ENCODE measurements at places on chromosomes 3 and 15.
A peak's percentile ranks its signal among the peaks of the same experiment; 100 is the strongest.

DNA sequence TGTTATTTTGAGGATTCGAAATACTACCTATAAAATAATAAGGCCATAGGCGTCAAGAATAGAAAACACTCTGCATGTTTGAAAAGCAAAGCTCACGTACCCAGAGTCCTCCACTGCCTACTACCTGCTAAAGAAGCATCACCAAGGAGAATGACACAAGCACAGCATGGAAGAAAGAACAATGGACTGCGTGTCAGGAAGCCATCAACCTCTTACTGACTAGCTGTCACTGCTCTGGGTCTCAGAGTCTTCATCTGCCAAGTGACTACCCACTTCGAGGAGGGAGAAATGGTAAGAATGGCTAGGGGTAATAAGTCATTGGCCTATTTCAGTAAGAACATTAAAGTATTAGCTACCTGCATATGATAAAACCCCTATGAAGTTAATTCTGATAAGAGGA lies 49.4 kb downstream of the CLASP2 start:
- DNase-seq = no peak

DNA sequence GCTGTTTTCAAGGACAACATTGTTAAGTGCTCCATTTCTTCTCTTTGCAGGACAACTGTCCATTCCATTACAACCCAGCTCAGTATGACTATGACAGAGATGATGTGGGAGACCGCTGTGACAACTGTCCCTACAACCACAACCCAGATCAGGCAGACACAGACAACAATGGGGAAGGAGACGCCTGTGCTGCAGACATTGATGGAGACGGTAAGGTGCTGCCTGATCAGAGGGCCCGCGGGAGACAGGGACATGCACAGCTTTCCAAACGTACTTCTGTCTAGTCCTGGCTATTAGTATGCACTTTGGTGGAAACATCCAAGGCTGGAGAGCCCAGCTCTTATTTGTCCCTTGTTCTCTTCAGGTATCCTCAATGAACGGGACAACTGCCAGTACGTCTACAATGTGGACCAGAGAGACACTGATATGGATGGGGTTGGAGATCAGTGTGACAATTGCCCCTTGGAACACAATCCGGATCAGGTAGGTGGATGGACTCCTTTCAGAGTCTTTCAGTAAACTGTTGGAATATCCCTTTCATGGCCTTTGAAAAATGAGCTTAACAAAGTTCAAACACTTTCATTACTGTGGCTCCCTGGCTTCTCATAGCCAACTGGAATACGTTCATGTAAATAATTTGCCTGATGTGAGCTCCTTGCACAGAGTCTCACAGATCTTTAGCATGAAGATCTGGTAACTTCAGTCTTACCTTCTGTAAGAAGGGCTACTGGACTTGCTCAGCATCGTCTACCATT lies 10.4 kb downstream of the THBS1 start:
- DNase-seq = no peak

DNA sequence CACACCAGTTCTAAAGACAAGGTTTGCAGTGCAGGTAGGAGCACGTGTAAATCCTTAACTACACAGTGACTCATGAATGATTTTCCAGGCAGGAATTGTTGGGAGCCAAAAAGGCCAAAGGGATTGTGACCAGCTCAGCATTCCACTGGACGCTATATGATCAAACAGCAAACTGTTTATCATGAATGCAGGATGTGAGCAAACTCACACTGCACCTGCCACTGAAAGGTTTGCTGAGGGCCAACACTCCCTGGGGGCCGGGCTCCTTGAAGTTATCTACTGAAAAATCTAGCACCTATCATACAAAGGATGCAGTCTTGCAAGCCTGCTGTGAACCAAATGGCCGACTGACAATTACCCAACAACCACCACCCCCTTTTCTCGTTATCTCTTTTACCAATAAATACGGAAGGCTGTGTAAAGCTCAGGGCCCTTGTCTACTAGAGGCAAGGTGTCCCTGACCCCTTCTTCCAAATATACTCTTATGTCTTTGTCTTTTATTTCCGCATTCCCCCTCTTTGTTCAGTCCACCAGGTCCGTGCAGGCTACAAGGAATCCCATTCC lies 11.5 kb upstream of the DNASE1L3 start:
- no peak for DNase-seq

- no peak for DNase-seq
These were observed 841 bp downstream of the POGLUT1 start for GRCh38 chr3:119469418-119470189.

- DNase-seq = no peak
These were observed 116.5 kb downstream of the SLC9A9 start for GRCh38 chr3:143731776-143732175.

DNA sequence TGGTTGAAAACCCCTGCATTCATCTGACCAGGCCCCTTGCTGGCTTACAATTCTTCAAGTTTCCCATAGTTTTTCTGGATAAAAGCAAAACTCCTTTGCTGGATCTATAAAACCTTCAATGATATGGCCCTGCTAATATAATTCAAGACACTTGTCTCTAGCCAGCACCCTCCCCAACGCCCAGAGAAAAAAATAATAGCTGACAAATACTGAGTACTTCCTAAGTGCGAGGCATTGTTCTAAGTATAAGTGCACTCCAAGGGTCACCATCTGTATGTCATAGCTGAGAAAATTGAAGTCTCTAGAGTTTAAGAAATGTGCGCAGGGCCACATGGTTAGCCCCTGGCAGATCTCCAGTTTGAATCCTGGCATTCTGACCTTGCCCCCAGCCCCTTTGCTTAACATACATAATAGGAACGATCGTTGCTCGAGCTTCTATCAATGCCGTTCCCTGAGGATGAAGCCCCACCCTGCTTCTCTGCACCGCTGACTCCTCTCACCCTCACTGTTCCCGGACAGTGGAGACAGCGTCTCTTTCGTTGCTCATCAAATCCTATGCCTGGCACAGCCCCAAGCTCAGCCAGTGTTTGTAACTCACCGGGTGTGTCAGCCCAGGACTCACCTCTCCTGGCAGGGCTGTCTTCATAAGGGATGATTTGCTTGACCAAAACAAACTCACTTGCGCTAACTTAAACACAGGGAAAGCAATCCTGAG lies 377.1 kb upstream of the PROK2 start:
- DNase-seq = no peak

GRCh38 chr15:68210821-68211655 lies 5.9 kb upstream of the CALML4 start:
- peak; percentile 25 for DNase-seq

DNA sequence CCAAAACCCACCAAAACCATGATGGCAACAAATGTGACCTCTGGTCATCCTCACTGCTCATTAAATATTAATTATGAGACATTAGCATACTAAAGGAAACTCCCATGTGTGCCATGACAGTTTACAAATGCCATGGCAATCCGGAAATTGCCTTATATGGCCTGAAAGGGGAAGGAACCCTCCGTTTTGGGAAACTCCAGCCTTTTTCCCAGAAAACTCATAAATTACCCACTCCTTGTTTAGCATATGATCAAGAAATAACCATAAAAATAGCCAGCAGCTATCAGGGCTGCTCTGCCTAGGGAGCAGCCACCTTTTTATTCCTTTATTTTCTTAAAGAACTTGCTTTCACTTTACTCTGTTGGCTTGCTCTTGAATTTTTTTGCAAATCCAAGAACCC lies 992.7 kb downstream of the NTRK3 start:
- DNase-seq = no peak

DNA sequence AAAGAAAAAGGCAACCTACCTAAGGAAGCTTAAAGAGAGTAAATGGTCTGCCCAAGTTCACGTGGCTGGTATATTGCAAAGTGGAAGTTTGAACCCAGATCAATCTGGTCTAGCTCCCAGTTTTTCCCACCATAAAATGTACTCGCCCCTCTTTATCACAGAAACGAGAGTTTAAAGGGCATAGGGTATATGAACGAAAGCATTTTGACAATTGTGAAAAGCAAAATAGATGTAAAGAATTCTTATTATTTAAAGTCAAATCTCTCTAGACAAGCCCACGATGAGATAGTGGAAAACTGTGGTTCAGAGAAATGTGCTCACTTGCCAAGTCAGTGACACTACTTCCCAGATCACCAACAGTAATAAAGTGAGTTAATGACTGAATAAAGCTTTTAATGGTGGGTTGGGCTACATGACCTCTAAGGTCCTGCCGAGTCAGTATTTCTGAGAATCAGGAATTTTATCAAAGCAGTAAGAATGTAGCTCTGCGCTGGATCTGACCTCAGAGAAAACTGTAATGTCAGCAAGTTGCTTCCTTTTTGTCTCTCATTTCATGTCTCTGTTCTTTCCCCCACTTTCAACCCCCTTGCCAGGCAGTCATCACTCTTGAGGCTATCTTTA lies 23.3 kb upstream of the NEO1 start:
- DNase-seq = no peak

GRCh38 chr3:160553827-160554226 lies 11.5 kb downstream of the KPNA4 start:
- no peak for DNase-seq

DNA sequence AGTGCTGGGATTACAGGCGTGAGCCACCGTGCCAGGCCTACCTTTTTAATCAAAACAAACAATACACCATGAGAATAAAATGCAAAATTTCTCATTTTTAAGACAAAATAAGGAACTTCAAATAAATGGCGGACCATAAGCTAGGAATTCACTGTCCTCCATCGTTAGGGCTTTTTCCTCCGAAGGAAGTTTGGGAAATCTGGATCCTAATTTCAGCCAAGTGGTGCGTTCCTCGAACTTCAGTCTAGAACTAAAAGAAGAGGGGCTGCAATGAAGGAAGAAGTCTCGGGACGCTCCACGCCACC lies 260 bp downstream of the EXD1 start:
- DNase-seq = no peak

DNA sequence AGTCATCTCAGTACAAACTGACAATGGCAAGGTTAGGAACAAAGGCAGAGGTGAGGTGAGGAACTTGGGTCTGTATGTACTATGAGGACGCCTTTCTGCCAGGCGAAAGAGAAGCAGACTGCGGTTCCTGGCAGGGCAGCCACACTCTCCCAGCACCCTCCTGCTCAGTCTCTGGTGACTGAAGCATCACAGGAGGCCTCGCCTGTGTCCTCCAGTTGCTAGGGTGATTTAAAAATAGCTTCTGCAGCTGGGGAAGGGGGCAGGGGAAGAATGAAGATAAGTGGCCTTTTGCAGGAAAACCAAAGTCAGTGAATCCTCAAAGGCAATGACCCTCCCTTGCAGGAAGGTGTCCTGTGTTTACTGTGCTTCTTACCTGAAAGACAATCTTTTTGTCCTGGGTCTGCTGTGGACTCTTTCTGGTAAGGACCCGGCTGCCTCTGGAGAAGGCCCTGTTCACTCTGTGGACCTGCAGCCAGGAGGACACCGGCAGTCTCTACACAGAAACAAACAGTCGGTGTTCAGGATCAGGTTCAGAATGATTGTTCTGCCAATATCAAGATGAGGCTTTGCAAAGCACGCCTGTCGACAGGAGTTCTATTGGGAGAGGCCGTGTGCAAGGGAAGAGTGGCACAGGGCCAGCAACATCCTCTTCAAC lies 65.7 kb upstream of the DGKG start:
- no peak for DNase-seq

- DNase-seq = no peak
These were observed 32.9 kb downstream of the TBC1D2B start for GRCh38 chr15:78044407-78045155.

GRCh38 chr3:158456114-158456513 lies 114.9 kb upstream of the MLF1 start:
- DNase-seq = no peak

DNA sequence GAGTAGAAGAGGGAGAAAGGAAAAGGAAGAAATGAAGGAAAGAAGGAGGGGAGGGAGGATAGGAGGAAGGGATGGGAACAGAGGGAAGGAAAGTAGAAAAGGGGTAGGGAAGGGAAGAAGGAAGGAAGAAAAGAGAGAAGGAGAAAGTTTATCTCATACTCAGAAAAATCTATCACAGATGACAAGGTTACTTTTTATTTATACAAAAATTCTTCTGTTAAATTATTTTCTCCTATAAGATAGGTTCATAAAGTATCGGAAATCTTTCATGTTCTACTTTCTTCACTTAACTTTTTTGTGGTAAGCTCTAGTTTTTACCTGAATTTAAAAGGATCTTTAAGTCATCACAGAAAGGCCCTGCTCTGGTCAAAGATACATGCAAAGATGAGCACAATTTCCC lies 38.1 kb downstream of the SI start:
- no peak for DNase-seq

DNA sequence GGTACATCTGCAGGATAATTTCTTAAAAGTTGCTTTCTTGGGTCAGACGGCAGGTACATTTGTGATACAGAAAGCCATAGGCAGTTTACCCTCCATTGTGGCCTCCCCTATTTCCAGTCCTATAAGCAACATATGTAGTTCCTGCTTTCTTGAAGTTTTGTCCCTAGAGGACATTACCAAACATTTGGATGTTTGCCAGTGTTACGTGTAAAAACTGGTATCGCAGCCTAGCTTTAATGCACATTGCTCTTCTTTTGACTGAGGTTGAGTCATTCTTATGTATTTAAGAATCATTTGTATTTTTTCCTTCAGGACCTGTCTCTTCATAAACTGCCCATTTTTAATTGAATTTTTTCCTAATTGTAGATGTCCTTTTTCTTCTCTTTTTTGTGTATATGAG lies 114.3 kb downstream of the DIPK2A start:
- DNase-seq = no peak

GRCh38 chr15:85974348-85974705 lies 105.3 kb upstream of the AGBL1 start:
- DNase-seq = no peak

- DNase-seq = no peak
These were observed 240.1 kb downstream of the ISL2 start for GRCh38 chr15:76576523-76577279.

DNA sequence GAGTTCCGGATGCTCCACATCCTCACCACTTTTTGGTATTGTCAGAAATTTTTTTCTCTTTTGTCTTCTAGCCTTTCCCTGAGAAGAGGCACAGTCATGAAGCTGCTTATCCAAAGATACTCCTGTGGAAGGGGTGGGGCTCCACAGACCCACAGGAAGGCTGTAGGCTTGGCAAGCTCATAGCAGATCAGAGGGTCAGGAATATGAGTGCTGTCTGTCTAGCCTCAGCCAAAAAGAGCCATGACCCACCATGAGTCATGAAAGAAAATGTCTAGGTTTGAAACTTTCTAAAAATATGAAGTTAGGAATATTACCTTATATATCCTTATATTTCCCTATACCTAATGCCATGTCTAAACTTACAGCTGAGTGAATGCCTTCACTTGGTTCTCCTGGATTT lies 118.2 kb upstream of the THBS1 start:
- DNase-seq = no peak

- no peak for DNase-seq
These were observed 57.3 kb downstream of the DIPK2A start for GRCh38 chr3:144028798-144029411.

DNA sequence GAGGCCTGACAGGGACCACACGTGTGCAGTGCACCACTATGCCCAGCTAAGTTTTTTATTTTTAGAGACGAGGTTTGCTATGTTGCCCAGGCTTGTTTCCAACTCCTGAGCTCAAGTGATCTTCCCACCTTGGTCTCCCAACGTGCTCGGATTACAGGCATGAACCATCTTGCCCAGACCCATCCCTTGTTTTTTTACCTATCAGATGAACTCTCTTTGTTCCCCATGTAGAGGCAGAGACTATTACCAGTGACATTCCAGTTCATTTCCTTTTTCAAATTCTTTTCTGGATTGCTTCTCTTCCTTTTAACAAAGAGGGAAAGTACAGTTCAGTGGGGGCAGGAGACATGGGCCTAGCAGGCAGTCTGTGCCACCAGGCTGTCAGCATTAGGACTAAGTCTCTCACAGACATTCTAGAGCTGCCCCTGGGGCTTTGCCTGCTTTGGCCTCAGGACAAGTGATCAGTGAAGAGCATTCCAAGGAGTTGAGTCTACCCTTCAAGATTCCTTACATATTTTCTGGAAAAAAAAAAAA lies 103.5 kb upstream of the SLC7A14 start:
- DNase-seq = no peak

All from stimulated activated CD8-positive, alpha-beta memory T cell treated with anti-CD3 and anti-CD28 coated beads, Interleukin-12 subunit alpha, Interleukin-12 subunit beta, amount 100 ng/mL, for 4 hours (primary cell).